ENCODE measurements at places on chromosomes 2 and 18.

- DNase-seq: no peak
These were observed 26.7 kb upstream of the MBOAT2 start for GRCh38 chr2:9030190-9030589.

DNA sequence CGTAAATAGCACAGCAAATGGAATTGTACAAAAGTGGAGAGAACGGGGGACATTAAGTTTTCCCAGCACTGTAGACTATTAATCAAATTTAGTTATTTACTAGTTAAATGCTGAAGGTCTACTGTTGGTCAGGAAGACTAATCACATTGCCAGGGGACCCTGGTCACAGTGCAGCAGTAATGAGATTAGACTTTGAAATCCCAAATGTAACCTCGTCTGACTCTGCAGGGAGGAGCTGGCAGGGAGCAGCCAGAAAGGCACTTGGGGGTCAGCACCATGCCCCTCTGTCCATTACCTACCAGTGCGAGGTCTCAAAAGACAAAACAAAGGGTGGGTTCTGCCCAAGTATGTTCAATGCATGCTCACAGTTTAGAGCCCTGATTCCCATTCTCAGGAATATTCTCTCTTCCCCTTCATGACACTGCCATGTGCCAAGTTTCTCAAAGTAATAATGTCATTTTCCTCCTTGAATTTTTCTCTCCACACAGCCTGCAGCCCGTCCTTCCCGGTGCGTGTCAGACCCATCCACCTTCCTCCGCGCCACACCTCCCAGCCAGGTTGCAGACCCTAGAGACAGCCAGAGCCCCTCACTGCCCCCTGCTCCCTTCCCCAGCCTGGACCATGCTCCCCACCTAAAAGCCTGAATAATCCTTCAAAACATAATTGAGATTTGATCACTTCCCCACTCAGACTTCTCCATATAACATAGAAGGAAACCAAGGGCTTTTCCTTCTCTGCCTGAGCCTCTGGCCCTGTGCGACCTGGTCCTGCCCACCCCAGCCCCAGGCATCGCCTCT, 52.5 kb downstream of the TMEM18 start:
- no peak for DNase-seq

- no peak for DNase-seq
These were observed 10.7 kb downstream of the COL4A4 start for GRCh38 chr2:227153307-227153706.

GRCh38 chr2:231985823-231986261, 24.3 kb downstream of the DIS3L2 start:
- DNase-seq: no peak

DNA sequence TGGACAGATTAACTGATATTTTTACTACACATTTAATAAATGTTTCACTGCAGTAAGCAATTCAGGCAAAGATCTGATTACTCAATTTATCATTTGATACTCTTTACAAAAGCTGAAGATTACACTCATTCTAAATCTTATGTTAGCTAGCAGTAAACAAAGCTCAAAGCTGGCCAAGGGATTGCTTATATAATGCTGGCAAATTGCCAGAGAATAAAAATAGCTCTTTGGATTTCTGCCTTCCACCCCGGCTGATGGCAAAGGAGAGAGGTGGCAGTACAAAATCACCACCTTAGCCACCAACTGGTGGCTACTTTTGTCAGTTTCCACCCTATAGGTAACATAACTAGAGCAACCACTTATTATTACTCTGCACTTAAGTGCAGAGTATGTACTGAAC, 320.5 kb downstream of the FSIP2 start:
- peak; percentile 9 for DNase-seq

DNA sequence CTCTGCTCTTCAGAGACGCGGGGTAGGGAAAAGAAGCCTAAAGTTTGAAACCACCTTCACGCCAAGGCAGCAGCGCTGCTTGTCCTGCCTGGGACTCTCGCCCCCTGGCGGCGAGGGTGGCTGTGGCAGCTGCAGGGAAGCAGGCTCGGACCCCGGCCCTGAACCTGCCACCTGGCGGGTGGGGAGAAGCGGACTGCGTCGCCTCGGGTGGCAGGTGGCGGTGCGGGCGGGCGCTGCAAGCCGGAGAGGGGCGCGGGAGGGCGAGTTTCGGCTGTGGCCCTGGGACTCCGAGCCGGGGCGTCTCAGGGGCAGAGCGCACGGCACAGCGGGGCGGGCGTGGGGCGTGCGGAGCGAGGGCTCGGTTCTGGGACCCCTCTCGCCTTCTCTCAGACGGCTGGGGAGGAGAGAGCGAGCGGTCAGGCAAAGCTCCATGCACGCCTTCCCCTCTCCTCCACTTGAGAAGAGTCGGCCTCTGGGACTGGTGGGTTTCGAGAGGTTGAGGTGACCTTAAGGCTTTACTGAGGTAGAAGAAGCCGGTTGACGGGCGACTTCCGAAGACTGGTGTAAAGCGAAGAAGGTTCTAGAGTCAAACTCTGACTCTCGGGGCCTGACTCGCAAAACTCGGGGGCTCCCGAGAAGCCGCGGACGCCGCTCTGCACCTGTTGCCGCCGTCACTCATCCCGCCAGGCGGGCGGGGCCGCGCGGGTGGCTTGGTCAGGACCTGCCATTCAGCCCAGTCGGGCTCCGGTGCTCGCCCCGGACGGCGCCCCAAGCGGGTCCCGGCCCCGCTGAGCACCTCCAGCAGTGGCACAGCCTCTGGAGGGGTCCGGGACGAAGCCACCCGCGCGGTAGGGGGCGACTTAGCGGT, 1.1 kb upstream of the BOLL start:
- no peak for DNase-seq

DNA sequence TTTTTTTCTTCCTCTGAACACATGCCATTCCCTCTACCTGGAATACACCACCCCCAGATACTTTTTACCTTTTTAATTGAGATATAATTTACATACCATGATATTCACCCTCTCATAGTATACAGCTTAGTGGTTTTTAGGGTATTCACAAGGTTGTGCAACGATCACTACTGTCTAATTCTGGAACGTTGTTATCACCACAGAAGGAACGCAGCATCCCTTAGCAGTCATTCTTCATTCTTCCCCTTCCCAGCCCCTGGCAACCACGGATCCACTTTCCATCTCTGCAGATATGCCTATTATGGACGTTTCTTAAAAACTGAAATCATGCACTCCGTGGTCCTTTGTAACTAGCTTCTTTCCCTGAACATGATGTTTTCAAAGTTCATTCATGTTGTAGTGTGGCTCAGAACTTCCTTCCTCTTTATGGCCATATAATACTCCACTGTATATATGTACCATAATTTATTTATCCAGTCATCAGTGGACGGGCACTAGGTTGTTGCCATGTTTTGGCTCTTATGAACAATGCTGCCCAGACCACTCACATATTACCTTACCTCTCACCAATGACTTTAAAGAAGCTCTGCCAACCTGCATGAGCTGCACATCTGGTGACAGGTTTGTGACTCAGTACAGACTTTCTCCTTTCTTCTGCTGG, 168.9 kb downstream of the CTIF start:
- no peak for DNase-seq

DNA sequence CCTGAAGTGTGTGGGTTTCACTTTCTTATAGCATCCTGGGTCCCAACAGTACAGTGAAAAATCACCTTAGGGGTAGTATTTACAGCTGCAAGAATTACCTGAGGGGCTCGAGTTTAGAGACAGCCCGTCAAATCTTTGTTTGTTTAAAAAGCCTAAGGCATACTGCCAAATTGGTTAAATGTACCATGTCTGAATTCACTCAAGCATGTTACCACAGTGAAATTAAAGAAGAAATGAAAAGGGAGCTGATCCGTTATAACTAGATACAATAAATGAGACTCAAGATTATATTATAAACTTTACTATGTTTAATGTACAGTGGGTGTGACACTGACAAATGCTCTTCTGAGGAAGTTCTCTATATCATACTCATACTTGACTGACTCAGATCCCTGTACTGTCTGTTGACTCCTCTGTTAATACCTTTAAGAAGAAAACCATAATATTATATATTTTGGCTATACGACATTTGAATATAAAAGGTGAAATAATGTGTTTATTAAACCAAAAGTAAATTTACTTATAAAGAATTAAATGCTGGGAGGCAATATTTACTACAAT, 107.3 kb downstream of the TMEFF2 start:
- DNase-seq: no peak

DNA sequence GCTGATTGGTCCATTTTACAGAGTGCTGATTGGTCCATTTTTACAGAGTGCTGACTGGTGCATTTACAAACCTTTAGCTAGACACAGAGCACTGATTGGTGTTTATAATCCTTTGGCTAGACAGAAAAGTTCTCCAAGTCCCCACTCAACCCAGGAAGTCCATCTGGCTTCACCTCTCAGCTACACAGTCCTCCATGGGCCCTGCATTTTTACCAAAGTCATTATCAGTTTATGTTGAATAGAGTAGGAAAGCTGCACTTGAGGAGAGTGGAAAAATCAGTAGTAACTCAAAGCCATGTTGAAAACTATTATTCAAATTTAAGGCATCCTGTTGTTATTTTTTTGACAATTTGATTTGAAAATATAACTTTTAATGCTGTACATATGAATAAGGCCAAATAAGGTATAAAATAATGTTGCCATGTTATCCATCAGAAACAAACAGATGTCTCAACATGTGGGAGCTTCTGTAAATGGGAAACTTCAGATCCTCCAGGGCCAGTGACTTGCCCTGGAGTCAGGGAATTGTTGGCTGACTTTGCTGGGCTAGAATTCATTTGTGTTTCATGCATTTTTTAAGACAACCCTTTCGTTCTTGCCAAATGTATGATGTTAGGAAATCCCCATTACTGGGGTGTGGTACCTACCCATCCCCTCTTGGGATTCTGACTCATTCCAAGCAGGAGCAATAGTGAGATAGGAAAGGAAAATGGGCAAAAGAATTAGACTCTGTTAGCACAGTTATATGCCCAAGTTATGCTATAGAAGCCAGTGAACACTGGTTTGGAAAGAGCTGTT, 37.8 kb upstream of the CCDC195 start:
- DNase-seq: no peak

- no peak for DNase-seq
These were observed 209.8 kb downstream of the DCDC2C start for GRCh38 chr2:3913166-3913565.

GRCh38 chr2:174678395-174678794, 80.8 kb upstream of the WIPF1 start:
- DNase-seq: no peak

- DNase-seq: no peak
These were observed 36.7 kb upstream of the ST8SIA5 start for GRCh38 chr18:46793565-46793964.

GRCh38 chr2:231934441-231935206, 8.4 kb upstream of the NPPC start:
- no peak for DNase-seq

GRCh38 chr2:111618978-111619902, 264.8 kb downstream of the ANAPC1 start:
- no peak for DNase-seq

GRCh38 chr18:30271716-30272115, 770.8 kb downstream of the DSC3 start:
- no peak for DNase-seq

GRCh38 chr18:73948497-73948896, 199.1 kb downstream of the FBXO15 start:
- DNase-seq: no peak

DNA sequence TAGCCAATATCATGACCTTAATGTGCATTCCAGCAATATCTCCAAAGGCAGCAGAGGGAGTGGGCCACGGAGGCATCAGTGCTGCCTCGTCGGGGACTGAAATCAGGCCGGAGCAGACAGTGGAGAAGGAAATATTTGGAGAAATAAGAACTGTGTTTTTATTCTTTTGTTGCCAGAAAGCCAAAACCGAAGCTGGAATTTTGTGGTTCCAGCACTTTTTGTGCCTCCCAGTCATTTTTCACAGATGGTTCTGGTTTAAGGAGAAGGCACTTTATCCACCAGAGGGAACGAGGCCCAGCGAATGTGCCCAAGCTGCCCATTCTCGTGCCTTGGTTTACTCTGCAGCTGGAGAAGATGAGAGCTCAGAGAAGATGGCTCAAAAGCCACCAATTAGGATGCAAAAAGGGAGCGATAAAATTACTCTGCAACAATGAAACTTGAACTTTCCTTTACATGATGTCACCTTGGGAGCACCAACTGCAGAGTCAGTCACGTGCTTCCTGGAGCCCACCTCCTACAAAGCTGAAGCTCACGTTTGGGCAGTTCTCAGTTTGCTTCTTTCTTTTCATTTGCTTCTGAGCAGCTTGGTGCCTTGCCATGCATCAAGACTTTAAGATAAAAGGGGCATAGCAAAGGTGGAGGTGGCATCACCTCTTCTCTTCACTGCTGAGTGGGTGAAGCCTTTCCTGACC, 288.7 kb downstream of the LPIN1 start:
- no peak for DNase-seq

DNA sequence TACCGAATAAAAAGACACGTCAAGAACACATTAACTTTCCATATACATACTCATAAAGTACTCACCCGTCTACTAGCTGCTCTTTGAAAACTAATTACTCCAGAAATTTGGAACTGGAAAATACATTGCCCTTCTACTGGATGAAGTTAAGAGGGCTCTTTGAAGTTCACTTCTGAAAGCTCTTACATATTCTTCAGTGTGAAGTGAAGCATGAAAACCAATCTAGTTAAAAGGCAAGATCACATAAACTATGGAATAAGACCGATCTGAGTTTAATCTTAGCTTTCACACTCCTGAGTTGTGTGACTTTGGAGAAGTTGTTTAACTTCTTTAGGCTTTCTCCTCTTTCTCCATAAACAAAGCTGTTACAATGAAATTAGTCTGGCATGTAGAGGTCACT, 38.5 kb downstream of the REV1 start:
- no peak for DNase-seq

DNA sequence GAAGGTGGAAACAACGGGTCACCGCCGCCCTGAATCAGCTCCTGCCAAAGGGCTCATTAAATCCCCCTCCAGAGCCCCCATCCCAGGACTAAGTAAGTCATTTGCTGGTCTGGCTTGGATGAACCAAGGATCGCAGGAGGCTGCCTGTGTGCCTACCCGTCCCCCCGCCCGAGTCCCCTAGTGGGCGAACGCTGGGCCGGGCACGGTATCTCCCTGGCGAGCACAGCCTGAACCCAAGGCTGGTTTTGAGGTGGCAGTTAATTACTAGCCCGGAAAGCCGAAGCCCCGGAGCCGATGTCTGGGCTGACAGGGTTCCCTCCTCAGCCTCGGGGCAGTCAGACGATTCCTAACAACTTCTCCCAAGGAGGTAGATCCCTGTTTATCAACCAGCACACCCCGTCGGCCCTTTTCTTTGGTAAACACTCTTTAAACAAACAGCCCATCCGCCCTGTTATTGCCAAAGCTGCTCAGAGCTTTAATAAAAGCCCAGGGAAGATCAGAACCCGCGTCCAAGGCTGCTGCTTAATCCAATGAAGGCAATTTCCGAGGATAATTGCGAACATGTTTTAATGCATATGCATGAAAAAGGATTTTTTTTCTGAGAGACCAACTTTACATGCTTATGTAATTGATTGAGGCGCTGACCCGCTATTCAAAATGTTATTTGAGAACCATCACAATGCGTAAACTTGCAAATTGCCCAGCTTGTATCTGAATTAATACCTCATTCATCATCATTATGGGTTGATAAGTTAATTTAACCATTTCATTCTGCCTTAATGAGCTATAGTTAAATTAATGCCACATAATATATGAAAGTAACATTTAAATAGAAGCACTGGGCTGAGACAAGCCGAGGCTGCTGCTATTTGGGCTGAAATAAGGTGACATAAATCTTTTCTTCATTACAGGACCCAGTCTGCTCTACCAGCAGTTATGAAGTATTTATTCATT, 10.5 kb downstream of the EVX2 start:
- no peak for DNase-seq

- DNase-seq: no peak
These were observed 101.8 kb downstream of the HS1BP3 start for GRCh38 chr2:20549144-20549543.

Measured in NCI-H1417 treated with DMSO at 0.1 percent for 48 hours (cell line).